Stimulated activated CD4-positive, alpha-beta T cell treated with anti-CD3 and anti-CD28 coated beads, Interleukin-12 subunit alpha, Interleukin-12 subunit beta, amount 100 ng/mL, for 24 hours (primary cell): ENCODE measurements at places on chromosomes 1 and 21.

- DNase-seq, result no peak
These were observed 1.3 kb downstream of the IGSF9 start for GRCh38 chr1:159943908-159944622.

- no peak for DNase-seq
These were observed 186.4 kb downstream of the HMCN1 start for GRCh38 chr1:185920602-185921001.

DNA sequence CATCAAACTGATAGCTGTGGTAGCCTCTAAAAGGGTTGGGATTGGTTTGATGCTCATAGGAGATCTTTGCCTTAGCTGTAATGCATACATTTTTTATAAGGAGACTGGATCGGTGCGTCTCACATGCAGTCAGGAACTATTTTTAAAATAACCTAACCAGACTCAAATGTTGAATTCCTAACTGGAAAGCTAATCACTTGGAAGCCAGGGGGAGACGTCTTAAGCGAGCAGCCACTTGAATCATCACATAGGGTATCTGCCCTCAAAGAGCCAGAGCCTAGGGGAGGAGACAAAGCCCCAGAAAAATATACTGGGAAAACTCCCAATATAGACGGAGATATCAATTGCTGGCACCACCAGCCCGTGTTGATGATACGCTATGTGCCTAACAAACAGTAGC lies 61.7 kb upstream of the PUM1 start:
- no peak for DNase-seq

GRCh38 chr1:5001466-5001865 lies 347.1 kb downstream of the AJAP1 start:
- no peak for DNase-seq

DNA sequence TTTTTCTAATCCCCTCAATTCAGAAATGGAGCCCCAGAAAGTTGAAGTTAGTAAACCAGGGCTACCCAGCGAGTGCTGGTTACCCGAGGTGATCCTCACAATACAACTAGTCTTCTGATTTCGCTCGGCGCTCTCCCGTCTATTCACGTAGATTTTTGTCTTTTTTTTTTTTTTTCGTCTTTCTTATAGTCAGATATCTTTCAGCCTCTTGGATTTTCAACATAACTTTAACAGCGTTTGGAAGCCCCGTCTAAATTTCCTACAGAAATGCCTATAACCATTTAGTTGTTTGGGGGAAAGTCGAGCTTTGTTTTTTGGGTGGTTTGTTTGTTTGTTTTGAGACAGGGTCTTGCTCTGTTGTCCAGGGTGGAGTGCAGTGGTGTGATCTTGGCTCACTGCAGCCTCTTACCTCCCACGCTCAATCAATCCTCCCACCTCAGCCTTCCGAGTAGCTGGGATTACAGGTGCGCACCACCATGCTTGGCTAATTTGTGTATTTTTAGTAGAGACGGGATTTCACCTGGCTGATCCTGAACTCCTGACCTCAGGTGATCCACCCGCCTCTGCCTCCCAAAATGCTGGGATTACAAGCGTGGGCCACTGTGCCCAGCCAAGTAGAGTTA lies 818 bp upstream of the TMEM50B start:
- no peak for DNase-seq

- DNase-seq, result no peak
These were observed 133.6 kb upstream of the RAB4A start for GRCh38 chr1:229137271-229137670.
